Stimulated activated effector memory CD8-positive, alpha-beta T cell treated with anti-CD3 and anti-CD28 coated beads, Interleukin-12 subunit alpha, Interleukin-12 subunit beta, amount 100 ng/mL, for 72 hours (primary cell): ENCODE measurements at places on chromosomes 3 and 15.
A peak's percentile ranks its signal among the peaks of the same experiment; 100 is the strongest.

DNA sequence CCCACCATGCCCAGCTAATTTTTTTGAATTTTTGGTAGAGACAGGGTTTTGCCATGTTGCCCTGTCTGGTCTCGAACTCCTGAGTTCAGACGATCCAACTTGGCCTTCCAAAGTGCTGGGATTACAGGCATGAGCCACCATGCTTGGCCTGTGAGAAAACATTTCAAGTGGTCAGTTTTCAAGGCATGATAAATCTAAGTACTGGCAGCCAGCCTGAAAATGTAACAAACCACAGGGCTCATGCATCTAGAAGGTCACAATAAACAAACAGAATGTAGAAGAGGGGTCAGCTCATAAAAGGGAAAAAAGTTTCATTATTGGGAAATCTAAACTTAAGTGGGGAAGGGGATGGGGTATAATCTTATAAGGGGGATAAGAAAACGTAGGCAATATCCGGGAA is 39.9 kb downstream of the PPCDC start:
- DNase-seq: no peak

DNA sequence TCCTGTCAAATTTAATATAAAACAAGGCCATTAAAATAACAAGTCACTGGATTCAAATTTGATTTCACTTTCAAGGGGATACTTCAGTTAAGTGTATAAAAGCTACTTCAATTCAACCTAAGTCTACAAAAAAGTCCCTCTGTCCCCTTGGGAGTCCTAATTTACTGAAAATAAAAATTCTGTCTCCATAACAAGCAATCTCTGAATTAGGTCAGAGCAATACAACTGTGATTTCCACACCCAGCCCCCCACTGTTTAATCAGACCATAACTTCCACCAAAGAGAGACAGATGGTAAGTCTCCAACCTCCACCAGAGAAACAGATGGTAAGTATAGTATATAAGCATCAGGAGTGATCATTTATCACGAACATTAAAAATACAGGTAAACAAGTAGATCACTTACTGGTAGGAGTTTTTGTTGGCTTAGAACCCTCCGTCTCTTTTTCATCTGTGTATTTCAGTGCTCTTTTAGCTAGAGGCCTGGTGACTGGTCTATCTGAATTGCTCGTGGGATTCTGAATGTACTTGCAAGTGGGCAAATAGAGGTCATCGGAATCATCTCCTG is 12.1 kb downstream of the SGO1 start:
- DNase-seq: no peak

GRCh38 chr3:157810924-157811718 is 295.1 kb downstream of the SHOX2 start:
- DNase-seq: no peak

- no peak for DNase-seq
Observed at GRCh38 chr15:94453227-94453988, 222.0 kb downstream of the MCTP2 start.

DNA sequence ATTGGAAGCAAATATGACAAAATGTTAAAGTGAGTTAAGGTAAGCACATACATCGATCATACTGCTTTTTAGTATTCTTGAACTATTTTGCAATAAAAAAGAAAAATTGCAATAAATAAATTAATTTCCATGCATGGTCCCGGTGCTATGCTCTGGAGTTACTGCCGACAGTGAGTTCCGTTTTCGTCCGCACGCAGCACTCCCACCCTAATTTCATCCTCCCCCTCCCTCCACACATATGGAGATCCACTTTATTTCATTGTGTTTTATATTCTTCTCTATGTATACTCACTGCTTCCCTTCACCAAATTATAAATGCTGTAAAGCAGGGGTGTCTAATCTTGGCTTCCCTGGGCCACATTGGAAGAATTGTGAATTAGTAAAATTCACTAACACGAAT is 247.3 kb downstream of the THSD4 start:
- DNase-seq: no peak

GRCh38 chr3:12793701-12794100 is 2.8 kb upstream of the CAND2 start:
- no peak for DNase-seq

- DNase-seq: no peak
Observed at GRCh38 chr3:12345584-12346494, 57.0 kb downstream of the PPARG start.

- peak; percentile 73 for DNase-seq
Observed at GRCh38 chr3:177679568-177680471, 482.5 kb upstream of the TBL1XR1 start.

DNA sequence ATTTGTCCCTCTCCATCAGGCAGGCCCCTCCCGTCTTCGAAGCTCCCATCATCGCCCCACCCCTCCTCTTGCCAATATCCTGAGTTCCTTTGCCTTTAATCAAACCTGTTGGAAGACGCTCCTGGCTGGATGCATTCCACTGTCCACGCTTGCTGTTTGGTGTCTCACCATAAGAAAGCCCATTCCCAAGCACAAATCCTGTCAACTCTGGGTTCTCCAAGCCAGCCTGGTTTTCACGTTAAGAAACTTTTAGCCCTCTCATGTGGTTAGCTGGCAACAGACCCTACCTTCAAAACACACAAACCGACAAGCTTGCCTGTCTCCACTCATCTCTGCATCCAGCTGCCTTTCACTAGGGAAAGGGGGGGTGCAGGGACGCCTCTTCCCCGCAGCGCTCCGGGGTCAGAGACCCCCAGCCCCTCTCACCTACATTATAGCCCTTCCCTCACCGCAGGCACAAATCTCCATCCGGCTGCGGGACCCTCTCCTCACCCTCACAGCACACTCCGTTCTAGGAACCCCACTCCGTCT is 1.1 kb downstream of the GORASP1 start:
- no peak for DNase-seq

DNA sequence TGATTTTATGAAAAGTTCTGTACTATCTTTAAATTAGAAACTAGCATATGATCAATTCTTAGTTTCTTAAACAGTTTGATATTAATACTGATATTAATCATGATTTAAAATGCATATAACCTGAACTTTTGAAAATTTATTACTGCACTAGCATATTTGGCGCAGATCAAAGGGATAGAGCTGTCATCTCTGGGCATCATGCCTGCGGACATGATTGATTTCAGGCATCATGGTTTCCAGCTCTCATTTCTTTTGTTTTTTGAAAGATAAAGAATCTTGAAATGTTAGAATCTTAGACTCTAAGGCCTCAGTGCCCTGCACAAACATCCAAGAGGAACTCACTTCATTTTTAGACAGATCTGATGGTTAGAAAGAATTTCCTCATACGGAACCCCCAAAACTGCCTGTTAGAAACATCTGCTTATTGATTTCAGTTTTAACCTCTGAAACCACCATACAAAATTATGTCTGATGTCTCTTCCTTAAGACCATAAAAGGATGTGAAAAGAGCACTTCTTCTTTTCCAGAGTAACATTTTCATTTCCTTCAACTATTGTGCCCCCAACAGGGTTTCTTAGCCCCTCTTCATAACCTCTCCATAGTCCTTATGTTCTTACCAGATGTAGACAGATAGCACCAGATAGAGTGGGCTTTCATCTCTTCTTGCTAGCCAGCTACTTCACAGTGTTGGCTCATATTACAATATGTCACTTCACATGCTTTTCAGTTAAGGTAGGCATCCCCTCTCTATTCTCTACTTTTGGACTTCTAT is 110.8 kb downstream of the BBX start:
- DNase-seq: no peak

GRCh38 chr15:55403531-55403930 is 4.6 kb downstream of the CCPG1 start:
- no peak for DNase-seq

GRCh38 chr3:177813322-177813721 is 616.0 kb upstream of the TBL1XR1 start:
- no peak for DNase-seq

DNA sequence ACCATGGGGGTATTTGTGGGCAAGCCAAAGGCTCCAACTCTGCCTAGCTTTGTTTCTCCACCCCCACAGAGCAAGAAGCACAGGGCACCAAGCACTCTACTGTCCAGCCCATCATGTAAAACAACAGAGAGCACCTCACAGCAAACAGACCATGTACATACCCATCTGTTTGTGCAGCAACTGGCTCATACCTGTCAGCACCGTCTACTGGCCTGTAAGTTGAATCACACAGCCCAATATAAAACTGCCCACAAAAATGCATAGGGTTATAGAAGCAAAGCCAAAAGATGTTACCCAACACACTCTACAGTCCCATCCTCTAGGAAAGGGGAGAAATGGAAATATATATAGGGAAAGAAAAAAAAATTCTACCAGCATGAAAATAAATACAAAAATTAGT is 139.7 kb upstream of the CPNE4 start:
- DNase-seq: no peak

DNA sequence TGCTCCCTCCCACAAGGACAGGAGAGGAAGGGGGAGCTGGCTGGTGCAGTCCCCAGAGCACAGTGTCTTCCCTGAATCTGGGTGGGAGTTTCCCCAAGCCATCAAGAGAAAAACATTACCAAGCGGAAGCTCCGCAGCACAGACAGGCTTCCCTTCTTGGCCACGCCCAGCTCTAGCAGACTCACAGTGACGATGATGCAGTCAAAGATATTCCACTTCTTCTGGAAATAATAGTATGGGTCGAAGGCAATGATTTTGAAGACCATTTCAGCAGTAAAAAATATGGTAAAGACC is 76.7 kb downstream of the SCN10A start:
- no peak for DNase-seq

DNA sequence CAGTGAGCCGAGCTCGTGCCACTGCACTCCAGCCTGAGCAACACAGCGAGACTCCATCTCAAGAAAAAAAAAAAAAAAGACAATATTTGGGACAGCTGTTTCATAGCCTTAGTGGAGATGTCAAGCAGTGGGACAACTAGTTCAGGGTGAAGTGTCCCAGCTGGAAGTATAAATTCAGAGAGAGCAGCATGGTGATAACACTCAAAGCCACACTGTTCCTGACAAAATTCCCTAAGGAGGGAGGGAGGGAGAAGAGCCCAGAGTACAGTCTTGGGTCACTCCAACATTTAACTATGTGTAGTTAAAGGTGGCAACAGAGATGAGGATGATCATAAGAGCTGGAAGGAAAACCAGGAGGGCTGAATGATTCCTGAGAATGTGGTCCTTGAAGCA is 21.1 kb upstream of the IP6K2 start:
- no peak for DNase-seq

DNA sequence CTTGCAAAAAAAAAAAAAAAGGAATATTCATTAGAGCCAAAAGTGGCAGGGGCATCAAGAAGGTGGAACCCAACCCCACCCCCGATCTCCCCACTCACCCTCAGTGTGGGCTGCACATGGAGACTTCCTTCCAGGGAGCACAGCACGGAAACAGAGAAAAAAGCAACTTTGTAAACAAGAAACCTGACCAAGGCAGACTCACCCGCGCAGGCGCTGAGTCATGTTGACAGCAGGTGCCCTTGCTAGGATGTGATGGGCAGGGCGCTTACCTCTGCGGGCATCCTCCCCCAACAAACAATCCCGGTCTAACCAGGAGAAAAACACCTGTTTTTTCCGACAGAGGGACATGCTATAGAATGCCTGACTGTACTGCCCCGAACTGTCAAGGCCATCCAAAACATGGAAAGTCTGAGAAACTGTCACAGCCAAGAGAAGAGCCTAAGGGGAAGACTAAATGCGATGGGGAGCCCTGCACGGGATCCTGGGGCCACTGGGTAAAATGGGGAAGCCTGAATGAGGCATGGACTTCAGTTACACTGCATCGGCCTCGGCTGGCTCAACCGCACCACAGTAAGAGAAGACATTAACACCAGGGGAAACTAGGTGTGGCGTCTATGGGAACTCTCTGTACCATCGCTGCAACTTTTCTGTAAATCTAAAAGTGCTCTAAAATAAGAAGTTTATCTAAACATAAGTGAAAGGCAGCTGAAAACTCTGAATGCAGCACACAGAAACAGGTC is 66.7 kb upstream of the GATA2 start:
- DNase-seq: no peak

- no peak for DNase-seq
Observed at GRCh38 chr3:119145128-119145499, 851 bp upstream of the TEX55 start.

GRCh38 chr3:65671004-65671403 is 367.7 kb downstream of the MAGI1 start:
- DNase-seq: no peak

GRCh38 chr3:136545664-136546268 is 206.4 kb downstream of the STAG1 start:
- DNase-seq: no peak

DNA sequence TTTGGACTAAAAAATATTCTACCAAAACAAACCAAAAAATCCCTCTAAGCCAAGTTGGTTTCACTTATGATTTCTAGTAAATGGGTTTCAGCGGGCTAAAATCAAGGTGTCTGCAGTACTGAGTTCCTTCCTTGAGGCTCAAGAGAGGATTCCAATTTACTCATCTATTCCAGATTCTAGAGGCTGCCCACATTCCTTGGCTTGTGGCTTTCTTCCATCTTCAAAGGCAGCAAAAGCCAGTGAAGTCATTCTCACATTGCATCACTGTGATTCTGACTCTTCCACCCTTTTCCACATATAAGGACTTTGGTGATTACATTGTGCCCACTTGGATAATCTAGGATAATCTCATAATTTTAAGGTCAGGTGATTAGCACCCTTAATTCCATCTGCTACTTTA is 48.1 kb downstream of the DPPA2 start:
- DNase-seq: no peak

- peak; percentile 23 for DNase-seq
Observed at GRCh38 chr3:150227839-150228238, 180.3 kb upstream of the TSC22D2 start.

DNA sequence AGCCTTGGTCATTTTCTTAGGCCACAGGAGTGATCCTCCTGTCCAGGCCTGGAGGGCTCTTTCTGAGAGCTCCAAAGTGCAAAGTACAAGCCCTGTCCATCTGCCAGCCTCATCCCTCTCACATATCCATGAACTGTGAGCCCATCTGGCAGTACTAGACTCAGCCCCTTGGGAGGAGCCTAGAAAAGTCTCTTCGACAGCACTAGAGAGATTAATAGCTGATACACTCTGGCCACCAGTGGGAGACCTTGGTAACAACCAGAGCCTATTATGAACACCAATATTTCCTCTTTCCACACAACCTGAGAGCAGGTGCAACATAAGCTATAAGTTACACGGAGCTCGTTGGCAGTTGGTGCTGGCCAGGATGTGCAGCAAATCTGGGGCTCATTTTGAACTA is 59.5 kb upstream of the DCLK3 start:
- no peak for DNase-seq

GRCh38 chr3:60730371-60730770 is 520.9 kb downstream of the FHIT start:
- no peak for DNase-seq

DNA sequence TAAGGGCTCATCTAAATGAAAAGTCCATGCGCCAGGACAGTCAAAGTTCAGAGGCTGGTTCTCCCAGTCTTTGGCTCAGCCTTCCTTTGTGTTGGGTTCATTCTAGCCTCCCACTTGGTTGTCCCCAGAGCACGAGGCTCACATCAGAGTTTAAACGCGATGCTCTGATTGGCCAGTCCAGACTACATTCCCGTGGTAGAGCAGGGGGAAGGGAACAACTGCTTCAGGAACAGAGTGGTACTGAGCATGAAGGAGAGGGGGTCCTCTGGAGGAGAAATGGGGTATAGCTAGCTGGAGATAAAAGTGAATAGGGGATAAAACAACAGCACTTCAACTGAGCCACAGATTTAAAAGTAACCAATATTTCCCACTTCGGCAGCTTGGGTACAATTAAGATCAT is 32.2 kb downstream of the ANAPC13 start:
- DNase-seq: peak; percentile 15

- DNase-seq: no peak
Observed at GRCh38 chr3:195764961-195765706, 44.4 kb downstream of the MUC20 start.

- DNase-seq: peak; percentile 63
Observed at GRCh38 chr15:90603893-90604292, 74.2 kb downstream of the CRTC3 start.
